ENCODE measurements at places on chromosomes 3 and 15.
A peak's percentile ranks its signal among the peaks of the same experiment; 100 is the strongest.

DNA sequence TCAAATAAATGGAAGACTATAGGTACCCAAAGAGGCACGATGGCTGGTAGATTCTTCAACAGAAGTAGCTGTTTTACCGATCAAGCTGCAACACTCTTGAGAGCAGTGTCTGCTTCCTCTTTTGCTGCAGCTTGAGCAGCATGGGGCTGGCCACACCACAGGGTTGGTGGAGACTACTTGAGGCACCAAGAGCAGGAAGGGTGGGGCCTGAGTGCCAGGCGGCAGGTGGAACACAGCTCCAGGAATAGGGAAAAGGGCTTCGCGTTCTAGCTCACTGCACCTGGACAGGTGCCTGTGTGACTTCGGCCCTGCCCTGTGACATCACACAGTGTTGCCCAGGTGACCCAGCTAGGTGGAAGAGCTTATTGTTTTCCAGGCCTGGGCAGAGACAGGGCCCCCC is at the start of gene CCDC33:
Gene CCDC33 (plus strand): TSS at position 365 of the 400 bp plus-strand sequence. CDS start 394 bp downstream, outside the sequence.
- DNase-seq, result no peak

- DNase-seq, result peak; percentile 31
These were observed 162.9 kb downstream of the ITPR1 start for GRCh38 chr3:4656059-4656458.

GRCh38 chr3:194617827-194618226 is 15.4 kb downstream of the TMEM44 start:
- no peak for DNase-seq

DNA sequence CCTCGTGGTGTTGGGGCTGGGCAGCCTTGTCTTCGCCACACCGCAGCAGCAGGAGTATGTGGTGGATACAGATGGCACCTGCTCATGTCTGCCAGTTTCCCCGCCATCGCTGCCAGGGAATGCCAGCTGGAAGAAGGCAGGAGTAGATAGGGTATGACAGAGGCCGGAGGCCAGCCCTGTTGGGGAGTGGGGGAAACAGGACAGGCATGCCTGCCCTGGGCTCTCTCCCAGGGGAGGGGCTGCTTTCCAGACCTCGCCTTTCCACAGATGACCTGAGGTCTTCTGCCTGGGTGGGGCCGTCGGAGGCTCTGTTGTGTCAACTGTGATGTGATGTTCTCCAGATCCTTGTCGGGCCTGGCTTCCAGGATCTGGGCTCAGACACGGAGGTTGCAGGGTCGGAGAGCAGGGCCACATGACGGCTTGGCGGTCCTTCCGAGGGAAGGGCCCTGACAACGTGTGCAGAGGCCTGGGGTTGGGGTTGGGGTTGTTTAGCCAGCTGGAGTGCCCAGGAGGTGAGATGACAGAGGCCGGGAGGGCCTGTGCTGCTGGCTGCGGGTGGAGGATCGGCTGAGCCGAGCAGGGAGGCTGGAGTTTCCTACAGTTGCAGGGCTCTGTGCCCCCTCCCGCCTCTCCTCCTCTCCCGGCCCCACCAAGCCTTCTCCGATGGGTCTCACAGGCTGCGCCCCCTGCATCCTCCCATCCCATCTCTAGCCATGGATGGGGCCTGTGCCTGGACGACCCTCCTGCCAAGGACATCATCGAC is 102.0 kb downstream of the TBC1D2B start:
- no peak for DNase-seq

DNA sequence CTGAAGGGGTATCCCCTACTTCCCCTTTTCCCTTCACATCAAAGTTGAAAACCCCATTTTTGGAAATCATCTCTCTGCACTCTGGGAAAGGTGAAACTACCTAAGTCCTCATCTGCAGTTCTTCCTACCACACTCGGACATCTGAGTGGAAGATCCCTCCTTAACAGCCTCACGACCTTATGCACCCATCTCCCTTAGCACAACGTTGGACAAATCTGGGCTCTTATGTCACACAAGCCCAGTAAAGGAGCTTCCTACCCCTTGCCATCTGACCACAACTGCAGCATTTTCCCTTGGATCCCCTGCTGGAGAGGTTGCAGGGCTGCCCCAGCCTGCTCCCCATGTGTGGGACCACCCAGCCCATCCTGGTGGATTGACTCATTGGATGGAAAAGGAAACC is 252.1 kb upstream of the ST8SIA2 start:
- DNase-seq, result no peak

DNA sequence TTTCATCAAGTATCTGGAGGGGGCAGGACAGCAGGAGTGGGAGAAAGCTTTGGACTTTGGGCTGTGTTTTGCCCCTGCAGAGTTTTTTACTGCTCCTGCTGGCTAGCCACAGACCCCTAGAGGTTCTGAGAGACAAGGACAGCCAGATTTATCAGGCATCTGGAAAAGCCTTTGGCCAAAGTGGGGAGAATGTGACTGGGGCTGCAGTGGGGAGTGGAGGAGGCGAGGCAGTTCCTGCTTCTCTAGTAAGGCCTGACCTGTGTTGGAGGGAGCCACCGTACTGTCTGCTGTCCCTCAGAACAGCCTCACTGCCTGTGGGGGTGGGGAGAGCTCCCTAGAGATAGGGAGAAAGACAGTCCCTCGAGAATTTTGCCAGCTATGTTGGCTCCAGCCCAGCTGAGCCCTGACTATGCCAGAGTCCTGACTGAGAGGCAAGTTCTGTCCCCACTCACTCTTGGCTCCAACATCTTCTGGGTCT is 2.2 kb downstream of the ALPK3 start:
- no peak for DNase-seq

DNA sequence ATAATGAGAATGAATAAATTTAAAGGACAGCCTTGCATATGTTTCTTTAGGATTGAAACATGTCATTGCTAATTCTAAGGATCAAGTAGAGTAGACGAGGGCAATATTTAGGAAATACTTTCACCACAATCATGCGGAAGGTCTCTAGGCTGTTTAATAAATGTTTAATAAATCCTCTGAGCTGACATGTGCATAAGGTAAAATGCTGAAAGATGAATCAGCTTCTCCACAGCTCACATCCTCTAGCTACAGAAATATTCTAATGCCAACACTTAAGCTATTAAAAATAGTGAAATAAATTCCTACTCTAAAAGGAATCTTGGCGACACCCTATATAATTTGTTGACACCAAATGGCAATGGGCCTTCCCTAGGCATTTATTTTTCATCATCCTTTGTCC is 407.3 kb downstream of the TBL1XR1 start:
- no peak for DNase-seq
